ENCODE measurements at places on chromosomes 2 and 18.

- no peak for DNase-seq
Observed at GRCh38 chr2:15313657-15314056, 247.5 kb downstream of the NBAS start.

- no peak for DNase-seq
Observed at GRCh38 chr2:214069254-214069653, 341.6 kb upstream of the VWC2L start.

DNA sequence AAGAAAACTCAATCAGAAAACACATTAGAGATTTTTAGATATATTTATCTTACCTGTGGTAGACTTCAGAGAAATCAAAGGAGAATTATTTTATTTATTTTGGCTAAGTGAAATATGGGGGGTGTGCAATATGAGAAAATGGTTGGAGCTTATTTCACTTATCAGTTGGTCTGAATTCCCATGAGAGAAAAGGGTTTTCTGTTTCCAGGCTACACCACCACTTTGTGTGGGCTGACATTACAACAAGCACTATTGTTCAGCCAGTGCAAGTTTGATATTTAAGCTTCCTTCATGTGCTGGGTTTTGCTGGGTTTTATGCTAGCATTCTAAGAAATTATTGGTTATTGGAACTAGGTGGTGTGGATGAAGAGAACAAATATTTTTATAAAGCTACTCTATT lies 33.5 kb downstream of the RMND5A start:
- DNase-seq: no peak

GRCh38 chr18:3653851-3654441 lies 204.0 kb downstream of the TGIF1 start:
- DNase-seq: no peak

DNA sequence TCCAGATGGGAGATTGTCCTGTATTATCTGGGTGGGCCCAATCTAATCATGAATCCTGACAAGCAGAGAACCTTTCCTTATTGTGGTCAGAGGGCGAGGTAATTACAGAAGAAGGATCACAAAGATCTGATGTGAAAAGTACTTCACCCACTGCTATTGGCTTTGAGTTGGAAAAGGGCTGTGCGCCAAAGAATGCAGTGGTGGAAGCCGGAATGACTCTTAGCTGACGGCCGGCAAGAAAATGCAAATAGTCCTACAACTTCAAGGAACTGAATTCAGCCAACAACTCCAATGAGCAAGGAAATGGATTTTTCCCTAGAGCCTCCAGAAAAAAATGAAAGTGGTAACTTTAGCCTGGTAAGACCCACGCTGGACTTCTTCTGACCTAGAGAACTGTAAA lies 67.3 kb downstream of the CTNNA2 start:
- no peak for DNase-seq
